ENCODE measurements at places on chromosomes 6 and 20.

GRCh38 chr6:19042420-19042819, 655.3 kb downstream of the RNF144B start:
- DNase-seq = no peak

- DNase-seq = no peak
Measured at GRCh38 chr6:153073841-153074240, 57.2 kb downstream of the RGS17 start.

DNA sequence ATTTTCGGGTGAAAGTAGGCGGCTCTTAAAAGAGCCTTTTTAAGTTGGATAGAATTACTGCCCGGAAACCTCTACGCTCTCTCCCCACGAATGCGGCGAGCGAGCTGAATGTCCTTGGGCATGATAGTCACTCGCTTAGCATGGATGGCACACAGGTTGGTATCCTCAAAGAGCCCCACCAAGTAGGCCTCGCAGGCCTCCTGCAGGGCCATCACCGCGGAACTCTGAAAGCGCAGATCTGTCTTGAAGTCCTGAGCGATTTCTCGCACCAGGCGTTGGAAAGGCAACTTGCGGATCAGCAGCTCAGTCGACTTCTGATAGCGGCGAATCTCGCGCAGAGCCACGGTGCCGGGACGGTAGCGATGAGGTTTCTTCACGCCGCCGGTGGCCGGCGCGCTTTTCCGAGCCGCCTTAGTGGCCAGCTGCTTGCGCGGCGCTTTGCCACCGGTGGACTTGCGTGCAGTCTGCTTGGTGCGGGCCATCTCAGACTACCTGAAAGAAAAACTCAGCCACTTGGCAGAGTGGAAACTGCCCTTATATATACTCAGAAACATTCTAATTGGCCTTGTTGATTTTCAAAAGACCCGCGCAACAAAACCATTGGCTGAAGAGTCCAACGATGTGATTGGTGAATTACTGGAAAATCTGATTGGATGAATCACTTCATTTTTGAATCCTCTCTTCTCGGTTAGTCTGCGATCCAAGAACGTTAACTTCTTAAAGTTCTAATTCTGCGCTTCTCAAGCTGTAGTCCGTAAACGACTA, 93.9 kb upstream of the BTN3A2 start:
- no peak for DNase-seq

DNA sequence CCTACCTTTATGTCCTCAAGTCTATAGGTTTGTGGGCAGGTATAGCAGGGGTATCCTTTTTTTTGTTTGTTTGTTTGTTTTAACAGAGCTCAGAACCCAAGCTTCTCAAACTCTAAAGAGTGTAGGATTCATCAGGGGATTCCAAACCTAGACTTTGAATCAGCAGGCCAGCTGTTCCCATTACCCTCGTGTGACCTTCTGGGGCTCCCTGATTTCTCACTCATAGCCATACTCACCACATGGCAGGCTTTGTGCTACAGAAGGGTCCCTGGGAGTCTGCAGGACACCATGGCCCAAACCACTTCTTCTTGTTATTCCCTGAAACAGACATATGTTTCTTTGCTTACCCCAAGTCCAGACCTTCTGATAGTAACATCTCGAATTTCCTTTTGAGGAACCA, 350.8 kb upstream of the TSHZ2 start:
- DNase-seq = no peak

GRCh38 chr20:4119854-4120209, 104.5 kb upstream of the RNF24 start:
- DNase-seq = no peak

Data from DMS 273 treated with DMSO at 0.1 percent for 48 hours (cell line).